ENCODE measurements at places on chromosomes 12 and 14.
A peak's percentile ranks its signal among the peaks of the same experiment; 100 is the strongest.

DNA sequence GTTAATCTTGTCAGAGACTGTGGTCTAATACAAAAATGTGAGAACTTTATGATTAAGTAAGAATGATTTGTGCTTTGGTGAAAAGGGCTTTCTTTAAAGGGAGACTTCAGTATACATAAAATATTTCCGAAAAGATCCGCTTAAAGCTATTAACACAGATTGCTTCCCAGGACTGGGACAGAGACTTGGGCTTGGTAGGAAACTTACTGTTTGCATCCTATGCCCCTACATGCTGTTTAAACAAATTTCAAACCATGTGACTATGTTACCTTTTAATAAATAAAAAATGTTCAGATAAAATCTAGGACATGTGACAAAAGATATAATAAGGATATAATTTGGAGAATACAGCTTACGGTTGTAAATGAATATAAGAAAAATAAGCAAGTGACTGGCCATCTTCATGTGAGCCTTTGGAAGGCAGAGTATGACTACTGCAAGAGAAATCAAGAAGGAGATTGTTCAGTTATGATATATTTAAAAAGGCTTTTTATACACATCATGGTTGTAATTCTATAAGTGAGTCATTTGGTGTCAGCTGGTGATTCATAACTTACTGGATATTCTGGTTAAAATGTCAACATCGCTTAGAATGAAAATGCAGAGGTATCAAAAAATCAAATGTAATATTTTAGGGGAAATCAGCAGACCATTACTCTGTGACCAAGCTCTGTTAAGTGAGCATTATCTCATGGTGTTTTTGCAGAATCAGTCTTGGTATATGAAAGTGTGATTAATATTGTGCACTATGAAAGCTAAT lies 234.7 kb upstream of the E2F7 start:
- DNase-seq = no peak

DNA sequence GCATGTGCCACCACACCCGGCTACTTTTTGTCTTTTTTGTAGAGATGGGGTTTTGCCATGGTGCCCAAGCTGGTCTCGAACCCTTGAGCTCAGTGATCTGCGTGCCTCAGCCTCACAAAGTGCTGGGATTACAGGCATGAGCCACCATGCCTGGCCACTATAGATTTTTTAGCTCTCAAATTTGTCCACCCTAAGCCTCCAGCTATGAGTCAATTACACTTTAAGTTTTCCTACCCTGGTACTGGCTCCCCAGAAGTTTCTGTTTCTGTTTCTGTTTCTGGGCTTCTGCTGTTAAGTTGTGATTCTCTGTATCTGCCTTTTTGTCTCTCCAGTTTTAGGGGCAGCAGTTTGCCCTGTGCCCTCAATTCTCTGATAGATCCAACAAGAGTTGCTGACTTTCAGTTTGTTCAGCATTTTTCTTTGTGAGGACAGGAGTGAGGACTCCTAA lies 4.4 kb upstream of the TINF2 start:
- DNase-seq = peak; percentile 80

GRCh38 chr14:104109731-104110361 lies 24.3 kb downstream of the ASPG start:
- DNase-seq = no peak

DNA sequence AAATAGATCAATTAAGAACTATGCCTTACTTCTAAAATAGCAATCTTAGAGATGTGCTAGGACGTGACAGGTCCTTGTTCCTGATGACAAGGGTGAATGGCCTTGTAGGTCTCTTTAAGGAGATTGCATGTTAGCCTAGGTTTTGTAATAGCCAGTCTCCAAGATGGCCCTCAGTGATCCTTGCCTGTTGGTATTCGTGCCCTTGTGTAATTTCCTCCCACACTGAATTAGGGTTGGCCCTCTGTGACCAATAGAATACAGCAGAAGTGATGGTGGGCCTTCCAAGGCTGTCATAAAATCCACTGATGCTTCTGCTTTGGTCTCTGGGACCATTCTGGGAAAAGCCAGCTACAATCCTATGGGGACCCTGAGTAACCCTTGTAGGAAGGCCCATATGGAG lies 38.2 kb upstream of the SNX6 start:
- no peak for DNase-seq
